ENCODE measurements at places on chromosomes 3 and 15.

- no peak for DNase-seq
Measured at GRCh38 chr3:111823341-111823855, 35.7 kb upstream of the PHLDB2 start.

- no peak for DNase-seq
Measured at GRCh38 chr3:127037418-127037841, 54.5 kb downstream of the PLXNA1 start.

DNA sequence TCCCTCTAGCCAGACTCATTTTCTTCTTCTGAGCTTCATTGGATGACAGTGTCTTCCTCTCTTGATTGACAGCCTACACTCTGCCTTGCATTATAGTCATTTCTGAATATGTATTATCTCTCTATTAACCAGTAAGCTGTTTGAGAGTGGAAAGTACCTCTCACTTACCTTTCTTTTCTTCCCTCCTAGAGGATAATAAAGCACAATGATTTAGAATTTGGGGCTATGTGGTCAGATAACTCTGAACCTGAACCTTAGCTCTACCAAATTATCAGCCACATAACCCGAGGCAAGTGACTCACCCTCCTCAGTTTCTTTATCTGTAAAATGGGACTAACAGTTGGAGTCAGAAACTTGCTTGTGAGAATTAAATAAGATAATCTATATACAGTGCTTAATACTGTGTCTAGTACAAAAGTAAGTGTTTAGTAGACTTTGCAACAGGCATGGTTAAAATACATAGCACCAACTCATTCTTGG, 331.8 kb upstream of the TBL1XR1 start:
- DNase-seq = no peak

GRCh38 chr3:16463119-16463518, 50.4 kb downstream of the RFTN1 start:
- no peak for DNase-seq

- DNase-seq = no peak
Measured at GRCh38 chr3:156416846-156417558, 137.9 kb downstream of the SSR3 start.

DNA sequence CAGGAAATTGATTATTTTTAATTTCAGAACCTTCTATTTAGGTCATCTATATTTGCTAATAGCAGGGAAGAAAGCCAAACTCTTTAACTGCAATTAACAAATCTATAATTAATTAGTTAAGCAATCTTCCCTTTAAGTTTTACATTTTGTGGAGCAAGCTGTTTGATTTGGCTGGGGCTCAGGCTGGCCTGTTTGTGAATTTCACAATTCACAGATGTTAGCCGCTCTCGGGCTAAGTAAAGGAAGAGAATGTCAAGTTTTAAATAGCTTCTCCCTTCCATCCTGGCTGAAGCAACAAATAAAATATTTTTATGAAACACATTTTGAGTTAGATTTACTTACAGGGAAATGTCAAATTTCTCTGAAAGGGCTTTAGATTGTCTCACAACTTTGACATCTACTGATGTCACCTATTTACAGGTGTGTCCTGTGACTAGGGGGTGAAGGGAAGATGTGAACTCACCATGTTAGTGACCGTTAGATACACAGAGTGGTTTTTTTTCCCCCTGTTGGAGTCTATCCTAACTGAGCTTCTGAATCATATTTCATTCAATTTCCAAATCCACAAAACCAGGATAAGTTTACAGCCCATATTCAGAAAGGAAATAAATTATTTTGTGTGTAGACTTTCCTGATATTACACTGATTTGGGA, 1.3 kb upstream of the TP63 start:
- DNase-seq = no peak

GRCh38 chr3:148923592-148923991, 58.5 kb downstream of the CPA3 start:
- DNase-seq = no peak

- DNase-seq = no peak
Measured at GRCh38 chr3:82520846-82521245, 759.4 kb upstream of the GBE1 start.

DNA sequence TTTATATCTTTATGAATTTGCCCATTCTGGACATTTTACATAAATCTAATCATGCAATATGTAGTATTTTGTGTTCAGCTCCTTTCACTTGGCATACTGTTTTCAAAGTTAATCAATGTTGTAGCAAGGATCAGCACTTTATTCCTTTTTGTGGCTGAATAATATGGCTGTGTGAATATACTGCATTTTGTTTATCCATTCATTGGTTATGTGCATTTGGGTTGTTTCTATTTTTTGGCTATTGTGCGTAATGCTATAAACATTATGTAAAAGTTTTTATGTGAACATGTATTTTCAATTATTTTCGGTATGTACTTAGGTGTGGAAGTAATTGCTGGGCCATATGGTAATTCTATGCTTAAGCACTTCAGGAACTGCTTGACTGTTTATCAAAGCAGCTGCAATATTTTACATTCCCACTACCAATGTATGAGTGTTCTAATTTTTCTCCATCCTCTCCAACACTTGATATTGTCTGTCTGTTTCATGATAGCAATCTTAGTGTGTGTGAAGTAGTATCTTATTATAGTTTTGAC, 101.3 kb upstream of the P2RY1 start:
- no peak for DNase-seq

DNA sequence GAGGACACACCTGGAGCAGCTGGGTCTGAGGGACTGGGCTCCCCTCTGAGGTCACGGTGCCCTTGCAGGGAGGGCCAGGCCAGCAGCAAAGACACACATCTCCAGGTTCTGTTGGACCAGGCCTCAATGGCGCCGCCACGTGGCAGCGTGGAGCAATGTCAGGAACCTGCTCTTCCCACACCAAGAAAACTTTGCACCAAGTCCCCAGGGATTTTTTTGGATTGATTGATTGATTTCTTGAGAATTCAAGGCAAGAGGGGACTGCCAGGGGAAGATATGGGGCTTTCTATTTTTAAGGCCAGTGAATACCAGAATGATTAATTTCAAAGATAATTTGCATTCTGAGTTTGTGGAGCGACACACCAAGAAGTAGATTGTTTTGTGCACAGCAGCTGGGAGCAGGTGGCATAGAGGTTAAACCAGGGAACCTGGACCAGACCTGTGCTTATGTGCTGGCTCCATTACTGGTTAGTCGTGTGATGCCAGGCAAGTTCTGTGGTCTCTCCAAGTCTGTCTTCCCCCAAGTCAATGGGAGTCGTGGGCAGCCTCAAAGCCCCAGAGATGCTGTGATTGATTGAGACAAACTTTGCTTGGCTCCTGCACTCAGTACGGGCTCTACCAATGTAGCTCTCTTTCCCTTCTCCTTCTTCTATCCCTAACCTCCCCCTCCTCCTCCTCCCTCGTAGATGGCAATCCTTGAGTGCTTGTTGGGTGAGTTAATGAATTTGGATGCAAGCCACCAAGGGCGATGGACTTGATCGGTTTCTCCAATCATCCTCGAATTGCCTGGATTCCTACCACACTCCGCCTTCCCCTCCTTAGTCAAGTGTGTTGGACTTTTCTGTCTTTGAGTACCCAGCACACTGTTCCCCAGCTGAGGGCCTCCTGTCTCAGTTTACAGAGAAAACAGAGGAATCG, 96.2 kb upstream of the TRPM1 start:
- DNase-seq = no peak

- DNase-seq = no peak
Measured at GRCh38 chr3:3648988-3649679, 150.1 kb upstream of the LRRN1 start.
